ENCODE measurements at places on chromosomes 1 and 21.
A peak's percentile ranks its signal among the peaks of the same experiment; 100 is the strongest.

GRCh38 chr1:32764826-32765569, 52.2 kb downstream of the YARS1 start:
- DNase-seq = no peak

GRCh38 chr21:37407719-37408420, 41.3 kb downstream of the DYRK1A start:
- DNase-seq = no peak

- DNase-seq = no peak
Measured at GRCh38 chr1:17648457-17649145, 106.5 kb upstream of the ACTL8 start.

DNA sequence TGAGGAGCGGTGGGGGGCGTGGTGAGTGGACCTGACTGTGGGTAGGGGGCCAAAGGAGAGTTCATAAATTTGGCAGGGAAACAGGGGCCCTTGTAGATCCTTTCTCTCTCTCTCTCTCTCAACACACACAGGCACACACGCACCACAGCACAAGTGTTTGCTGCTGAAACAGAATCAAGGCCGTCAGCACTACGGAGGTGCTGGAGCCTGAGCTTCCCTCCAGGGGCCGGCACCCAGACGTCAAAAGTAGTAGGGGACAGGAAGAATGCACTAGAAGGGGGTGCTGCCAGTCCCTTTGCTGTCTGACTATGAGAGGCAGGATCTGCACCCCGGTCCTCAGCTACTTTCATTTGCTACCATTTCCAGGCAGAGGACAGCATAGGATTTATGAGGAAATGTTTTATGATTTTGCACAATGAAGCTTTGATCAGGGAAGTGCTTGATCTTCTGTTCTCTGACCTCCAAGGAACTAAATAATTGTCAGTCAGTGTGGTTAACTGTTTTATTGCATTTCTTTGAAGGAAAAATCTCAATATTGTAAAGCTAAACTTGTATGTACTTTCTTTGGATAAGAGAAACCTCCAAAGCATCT, 74.3 kb upstream of the FAM3B start:
- no peak for DNase-seq

- no peak for DNase-seq
Measured at GRCh38 chr1:217402301-217402700, 228.6 kb downstream of the GPATCH2 start.

DNA sequence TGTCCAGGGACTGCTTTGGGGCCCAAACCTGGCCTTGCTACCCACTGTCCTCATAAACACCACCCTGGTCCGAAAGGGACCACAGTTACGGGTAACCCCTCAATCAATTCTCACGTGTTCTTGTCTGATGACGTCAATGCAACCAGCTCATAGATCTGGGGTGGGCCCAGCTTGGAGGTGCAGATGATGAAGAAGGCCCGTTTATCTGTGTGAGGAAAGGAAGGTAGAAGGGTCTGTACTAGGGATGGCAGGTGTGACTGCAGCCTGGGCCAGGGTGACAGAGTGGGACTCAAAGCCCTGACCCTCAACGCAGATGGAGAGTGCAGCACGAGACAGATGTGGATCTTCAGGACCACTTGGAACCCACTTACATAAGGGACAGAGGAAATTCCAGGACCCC, 22.1 kb downstream of the LRRC71 start:
- DNase-seq = no peak

GRCh38 chr1:21305155-21305899, 15.1 kb upstream of the ECE1 start:
- no peak for DNase-seq

DNA sequence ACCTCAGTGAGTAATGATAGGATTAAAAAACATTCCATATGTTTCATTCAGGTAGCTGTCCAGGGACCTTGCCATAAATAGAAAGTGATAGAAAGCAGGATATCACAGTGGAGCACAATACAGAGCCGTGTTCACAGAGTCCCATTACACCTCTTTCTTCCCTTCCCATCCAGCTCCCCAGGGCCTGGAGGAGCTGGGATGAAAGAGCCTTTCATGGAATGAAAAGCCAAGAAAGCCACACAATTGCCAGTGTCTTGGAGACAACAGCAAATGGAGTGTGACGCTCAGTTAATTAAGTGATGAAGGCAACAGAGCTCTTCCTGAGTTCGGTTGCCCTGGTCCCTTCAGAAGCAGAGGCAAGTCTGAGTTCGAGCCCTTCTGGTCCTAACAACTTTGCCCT, 387.3 kb upstream of the PLXNA2 start:
- DNase-seq = no peak

DNA sequence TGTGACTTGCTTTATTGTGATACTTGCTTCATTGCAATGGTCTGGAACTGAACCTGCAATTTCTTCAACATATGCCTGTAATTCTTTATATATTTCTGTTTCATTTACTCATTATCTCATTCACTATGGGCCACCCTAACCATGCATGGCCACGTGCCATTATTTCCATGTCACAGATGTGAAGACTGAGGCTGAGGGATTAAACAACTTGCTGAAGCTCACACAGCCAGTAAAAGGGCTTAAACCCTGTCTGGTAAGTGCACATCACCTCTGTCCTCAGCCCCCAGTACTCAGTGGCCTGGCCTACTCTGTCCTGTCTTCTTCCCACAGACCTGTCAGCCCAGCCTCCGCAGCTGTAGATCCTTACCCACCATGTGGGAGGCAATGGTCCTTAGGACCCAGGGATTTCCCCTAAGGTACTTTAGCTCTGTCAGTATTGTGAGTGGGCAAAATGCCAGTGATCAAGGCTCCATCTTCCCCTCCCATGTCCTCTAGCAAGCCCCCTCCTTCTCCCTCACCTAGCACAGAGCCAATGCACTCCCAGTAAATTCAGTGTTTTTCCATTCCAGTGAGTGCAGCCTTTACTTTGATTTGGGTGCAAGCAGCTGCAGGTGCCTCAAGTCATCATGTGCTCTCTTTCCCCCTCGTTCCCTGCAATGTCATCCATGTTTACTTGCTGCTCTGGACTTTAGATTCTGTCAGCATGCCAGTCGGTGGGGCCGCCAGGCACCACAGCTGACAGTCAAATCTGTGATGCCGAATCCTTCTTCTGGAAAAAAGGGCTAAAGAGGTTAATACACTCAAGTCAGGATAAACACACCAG, 228.2 kb upstream of the PROX1 start:
- no peak for DNase-seq

DNA sequence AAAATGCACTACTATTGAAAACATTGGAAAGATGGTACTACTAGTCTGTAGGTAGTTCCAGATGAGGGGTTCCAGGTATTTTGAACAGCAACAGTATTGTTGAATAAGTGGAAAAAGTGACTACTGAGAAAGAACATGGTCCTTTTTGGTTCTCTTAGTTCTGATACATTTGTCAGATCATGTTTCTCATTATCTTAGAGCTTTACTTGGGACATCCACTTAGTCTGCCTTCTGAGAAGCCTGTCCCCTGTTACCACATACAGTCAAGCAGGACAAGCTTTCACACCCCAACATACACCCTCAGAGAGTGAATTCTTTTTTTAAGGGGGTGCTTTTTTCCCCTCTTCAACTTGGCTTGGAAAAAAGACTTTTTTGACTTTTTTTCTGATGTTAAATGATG, 41.0 kb upstream of the MACF1 start:
- no peak for DNase-seq

GRCh38 chr1:39960431-39960958, 5.5 kb downstream of the MFSD2A start:
- DNase-seq = peak; percentile 54

GRCh38 chr1:5729636-5730145, 262.5 kb downstream of the NPHP4 start:
- DNase-seq = no peak

- no peak for DNase-seq
Measured at GRCh38 chr1:171707583-171707982, 34.3 kb downstream of the VAMP4 start.

DNA sequence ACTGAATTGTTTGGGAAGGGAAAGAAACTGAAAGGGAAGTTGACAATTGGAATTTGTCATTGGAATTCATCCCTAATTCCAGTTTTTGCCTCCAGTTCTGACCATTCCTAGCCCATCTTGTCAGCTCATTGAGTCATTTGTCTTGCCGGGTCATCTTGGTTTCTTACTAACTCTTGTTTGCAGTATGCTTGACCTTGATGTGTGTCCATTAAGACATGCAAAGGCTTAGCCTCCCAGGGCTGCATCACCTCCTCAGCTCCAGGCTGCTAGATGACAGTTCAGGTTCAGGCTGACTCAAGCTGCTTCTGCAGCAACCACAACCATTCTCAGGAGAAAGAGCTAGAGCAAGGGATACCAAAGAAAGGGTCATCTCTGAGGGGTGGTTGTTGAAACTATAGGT, 151.3 kb upstream of the PTGFR start:
- DNase-seq = no peak

GRCh38 chr1:27552911-27553420, 51.0 kb downstream of the AHDC1 start:
- DNase-seq = no peak

- DNase-seq = no peak
Measured at GRCh38 chr1:24695202-24695974, 49.9 kb upstream of the CLIC4 start.

- no peak for DNase-seq
Measured at GRCh38 chr1:51526248-51526647, 7.2 kb upstream of the EPS15 start.

DNA sequence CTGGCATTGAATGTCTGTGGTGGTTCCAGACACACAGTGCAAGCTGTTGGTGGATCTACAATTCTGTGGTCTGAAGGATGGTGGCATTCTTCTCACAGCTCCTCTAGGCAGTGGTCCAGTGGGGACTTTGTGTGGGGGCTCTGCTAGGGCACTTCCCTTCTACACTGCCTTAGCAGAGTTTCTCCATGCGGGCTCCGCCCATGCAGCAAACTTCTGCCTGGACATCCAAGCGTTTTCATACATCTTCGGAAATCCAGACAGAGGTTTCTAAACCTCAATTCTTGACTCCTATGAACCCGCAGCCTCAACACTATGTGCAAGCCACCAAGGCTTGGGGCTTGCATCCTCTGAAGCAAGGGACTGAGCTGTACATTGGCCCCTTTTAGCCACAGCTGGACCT, 43.0 kb downstream of the RGS18 start:
- DNase-seq = no peak

GRCh38 chr1:165842023-165842670, 14.7 kb downstream of the UCK2 start:
- DNase-seq = no peak

DNA sequence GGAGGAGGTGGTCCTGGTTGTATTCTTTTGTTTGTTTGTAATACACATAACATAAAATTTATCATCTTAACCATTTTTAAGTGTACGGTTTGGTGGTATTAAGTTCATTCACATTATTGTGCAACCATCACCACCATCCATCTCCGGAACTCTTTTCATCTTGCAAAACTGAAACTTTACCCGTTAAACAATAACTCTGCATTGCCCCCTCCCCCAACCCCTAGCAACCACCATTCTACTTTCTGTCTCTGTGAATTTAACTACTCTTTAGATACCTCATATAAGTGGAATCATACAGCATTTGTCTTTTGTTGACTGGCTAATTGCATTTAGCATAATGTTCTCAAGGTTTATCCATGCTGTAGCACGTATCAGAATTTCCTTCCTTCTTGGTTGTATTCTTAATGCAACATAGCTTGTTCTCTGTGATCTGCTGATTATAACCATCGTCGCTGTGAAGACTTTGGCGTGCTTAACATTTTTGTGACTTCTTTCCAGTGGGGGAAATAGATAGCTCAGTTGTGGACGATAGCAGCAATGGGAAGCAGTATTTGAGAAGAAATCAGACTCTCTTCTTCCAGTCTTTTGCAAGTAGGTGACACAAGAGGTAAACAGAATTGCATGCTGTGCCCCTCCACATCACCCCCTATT, 117.5 kb upstream of the HOOK1 start:
- DNase-seq = no peak

DNA sequence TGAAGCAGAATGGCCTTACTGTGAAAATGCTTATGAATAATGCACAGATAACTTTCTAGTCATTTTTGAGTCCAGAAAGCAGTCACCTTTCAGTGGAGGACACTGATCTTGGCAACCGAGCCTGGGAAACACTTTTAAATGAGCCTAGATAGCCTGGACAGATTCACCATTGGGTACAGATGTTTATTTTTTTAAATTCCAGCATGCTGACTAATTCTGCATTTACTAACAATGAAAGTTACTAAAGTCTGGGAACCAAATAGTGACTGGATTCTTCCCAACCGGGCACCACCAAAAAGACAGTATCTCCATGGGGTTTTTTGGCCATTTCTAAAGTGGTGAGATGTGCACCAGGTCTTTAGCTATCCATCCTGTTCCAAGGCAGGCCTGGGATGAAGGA, 3.3 kb upstream of the FMOD start:
- no peak for DNase-seq

DNA sequence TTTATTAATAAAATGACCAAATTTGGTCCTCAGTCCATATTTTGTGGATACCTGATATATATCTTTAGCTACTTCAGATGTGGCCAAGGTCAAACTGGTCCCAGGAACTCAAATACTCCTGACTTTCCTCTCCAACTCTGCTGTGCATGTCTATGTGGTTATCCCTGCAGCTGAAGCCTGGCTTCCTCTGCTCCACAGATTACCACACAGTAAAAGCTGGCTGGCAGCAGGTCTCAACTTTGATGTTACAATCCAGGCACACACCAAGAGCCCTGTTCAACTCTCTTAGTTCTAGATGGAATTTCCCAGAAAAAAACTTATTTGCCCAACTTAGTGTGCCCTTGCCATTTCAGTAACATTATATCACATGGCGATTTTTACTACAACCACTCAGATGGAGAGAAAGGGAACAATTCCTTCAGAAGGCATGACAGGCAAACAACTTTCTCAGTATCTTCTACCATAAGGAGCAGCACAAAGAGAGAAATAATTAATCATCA, 479.5 kb downstream of the PLPP3 start:
- DNase-seq = no peak

DNA sequence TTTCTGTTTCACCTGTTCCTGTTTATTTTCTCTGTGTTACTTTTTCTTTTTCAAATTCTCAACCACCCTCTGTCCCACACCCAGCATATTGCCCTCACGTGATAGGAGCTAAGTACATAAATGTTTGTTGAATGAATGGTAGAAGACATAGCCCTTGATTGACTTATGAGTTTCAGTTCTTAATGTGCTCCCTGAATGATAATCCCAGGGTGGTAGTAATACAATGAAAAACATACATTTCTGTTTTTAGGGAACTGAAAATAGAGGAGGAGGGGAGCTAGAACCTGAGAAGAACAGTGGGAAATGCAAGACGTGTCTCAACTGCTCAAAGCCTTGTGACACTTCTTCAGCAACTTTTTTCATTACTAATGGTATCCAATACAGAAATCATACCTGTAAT, 147.1 kb downstream of the SPATA46 start:
- DNase-seq = no peak

DNA sequence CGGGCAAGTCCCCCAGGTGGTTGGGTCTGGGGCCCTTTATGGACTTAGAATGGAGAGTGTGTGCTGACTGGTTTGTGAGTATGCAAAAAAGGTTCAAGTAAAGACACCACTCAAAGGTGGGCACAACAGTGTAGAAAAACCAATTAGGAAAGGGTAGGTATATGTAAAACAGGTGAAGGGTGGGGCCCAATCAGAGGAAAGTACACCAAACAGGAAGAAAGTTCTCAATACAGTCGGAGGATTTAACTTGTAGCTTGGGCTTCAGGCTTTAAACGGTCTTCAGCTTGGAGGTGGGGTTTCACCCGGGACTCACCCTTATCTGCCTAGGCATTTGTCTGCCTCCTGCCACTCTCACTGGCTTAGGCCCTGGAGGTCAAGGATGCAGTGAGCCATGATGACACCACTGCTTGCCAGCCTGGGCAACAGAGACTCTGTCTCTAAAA, 6.8 kb upstream of the PUM1 start:
- DNase-seq = no peak

All from GM12891 (cell line).